ENCODE measurements at places on chromosomes 5 and 9. TPM values are rescaled to one million over a fixed set of nuclear protein-coding genes. Genes with fewer than 3 reads are reported as not detected.

DNA sequence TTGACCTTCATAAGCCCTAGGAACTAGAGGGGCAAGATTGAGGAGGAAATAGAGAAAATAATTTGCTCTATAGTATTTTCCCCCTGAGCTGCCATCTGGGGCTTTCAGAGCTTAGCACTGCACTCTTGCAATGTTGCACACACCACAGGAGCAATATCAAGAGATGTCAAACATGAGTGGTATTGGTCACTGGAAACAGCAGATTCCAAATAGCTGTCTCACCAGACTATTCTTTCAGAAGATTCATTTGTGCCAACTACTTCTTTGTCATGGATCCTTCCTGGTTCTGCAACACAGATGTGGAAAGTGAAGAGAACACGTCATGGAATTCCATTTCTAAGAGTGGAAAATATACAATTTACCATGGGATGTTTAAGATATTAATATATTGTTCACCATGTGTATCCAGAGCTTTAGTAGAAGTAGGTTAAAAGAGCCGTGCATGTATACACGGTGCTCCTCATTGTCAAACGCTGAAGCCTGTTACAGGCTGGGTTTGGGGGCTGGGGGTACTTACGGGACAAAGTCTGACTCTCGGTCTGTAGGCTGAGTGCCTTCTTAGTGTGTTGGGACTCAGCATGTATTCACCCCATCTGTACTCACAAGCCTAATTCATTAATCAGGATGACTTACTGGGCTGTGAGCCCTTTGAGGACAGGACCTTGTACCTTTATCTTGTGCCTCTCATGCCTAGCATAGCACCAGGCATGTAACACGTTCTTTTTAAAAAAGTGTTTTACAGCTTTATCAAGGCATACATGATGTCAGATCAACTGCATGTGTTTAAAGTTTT lies 31.4 kb upstream of the GDNF start:
- DNase-seq, result no peak

GRCh38 chr9:112720113-112720780 lies 2.3 kb upstream of the INIP start:
- DNase-seq, result no peak

DNA sequence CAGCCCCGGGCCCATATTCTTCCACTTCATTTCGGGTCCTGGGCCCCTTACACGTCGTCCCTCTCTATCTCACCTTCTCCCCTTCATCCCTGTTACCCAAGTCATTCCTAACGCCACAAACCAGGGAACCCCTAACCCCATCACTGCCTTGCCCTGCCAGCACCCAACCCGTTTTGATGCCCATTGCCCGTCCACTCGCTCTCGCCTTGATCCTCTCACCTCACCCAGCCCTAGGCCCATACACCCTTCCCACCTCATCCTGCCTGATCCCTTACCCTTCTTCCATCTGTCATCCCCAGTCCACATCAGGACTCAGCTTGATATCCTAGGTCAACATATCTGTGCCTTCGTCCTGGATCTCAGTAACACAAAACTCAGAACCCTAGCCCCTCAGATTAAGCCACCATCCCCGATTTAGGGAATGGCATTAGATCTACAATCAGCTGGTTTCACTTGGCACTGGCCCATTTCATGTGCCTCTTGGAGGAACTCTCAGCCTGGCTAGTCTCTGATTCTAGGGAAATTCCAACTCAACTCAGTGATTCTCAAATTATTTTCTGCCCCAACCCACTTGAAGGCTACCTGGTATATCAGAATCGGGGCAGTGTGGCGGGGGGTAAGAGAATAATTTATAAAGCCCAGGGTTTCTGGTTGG lies 489 bp downstream of the CHMP5 start:
- DNase-seq, result no peak

- no peak for DNase-seq
Observed at GRCh38 chr5:55096861-55097260, 5.6 kb upstream of the GZMA start.

DNA sequence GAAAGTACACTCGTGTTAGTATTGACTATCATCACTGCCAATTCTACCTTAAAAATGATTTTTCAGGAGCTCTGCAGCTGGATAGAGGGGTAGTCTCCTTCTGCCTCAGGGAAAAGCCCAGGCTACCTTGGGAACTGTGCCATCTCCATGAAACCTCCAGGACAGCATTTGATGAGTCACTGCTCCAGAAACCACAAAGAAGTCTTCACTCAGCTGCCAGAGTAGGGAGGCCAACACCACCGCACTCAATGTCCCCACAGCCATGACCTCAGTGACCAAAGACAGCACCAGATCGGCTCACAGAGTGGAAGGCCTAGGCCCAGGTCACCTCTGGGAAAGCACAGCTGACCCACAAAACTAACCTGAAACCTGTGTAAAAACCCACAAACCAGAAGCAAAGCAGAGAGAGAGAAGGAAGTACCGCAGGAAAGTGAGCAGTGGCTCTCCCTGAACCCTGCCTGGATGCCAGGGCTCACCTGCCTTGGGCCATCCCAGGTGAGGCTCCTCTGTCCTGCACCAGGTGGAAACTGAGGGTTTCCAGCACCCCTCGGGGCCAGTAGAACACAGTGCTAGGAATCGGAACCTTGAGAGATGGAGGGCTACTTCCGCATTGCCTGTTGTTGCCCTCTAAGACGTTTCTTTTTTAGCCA lies 30.0 kb downstream of the S1PR3 start:
- peak; percentile 89 for DNase-seq

- no peak for DNase-seq
Observed at GRCh38 chr5:158640593-158640980, 459.1 kb downstream of the EBF1 start.

DNA sequence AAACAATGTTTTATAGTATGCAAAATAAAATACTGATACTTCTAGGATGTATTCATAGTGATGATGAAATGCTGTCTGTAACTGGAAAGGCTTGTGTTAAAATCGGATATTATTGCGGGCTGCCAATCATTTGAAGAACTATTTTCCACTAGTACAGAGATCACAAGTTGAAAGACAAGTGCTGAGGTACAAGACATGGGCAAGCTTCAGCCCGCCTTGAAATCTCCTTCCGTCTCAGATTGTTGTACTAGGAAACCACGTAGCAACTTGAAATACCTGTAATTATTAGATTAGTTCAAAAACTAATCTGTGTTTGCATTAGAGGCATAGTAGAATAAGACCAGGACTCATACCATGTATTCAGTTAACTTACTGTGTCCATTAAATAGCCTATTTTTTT lies 218.2 kb downstream of the ARHGEF28 start:
- DNase-seq, result no peak

DNA sequence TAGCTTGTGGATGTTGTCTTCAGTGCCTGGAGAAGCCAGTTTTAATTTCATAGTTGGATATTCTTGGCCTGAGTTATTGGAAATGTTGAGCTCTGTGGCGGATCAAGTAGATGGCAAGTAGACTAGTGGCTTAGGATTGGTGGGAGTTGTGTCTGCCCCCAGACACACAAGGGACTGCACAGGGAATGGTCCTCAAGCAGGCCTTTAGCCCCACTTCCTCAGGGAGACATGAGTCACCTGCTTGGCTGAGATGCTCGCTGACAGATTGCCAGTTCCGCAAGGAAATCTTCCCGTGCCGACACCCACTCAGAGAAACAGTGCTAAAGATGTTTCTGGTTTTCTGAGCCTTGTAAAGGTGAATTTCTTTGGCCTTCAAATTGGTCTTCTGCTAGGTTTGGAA lies 18.8 kb upstream of the CATSPER3 start:
- DNase-seq, result no peak

- peak; percentile 96 for DNase-seq
Observed at GRCh38 chr5:143355710-143356109, 47.8 kb downstream of the NR3C1 start.

GRCh38 chr9:30348904-30349303 lies 2035.5 kb upstream of the ACO1 start:
- no peak for DNase-seq

ANKDD1B gene
- total RNA-seq, result 2.8 TPM

PCDHA1 gene
- 0.35 TPM for total RNA-seq

Measured in renal cortical epithelial cell (primary cell).